Astrocyte of the cerebellum (primary cell): ENCODE measurements at places on chromosomes 1 and 21.

DNA sequence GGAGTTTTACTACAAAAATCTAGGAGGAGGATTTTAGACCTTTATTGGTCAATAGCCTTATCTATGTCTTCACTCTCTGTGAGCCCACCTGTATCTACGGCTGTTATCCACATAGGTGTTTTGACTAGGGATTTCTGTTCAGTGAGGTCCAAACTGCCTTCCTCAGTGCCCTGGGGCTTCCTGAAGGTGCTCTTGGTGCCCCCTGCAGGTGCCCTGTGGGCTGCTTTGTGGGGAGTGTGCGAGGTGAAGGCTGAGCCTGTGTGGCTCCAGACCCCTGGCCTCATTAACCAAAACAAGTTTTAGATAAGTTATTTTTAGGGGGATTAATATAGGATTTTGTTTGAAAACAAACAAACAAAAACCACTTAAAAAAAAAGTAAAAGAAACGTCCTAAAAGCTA, 122.5 kb downstream of the KIF26B start:
- DNase-seq = no peak

DNA sequence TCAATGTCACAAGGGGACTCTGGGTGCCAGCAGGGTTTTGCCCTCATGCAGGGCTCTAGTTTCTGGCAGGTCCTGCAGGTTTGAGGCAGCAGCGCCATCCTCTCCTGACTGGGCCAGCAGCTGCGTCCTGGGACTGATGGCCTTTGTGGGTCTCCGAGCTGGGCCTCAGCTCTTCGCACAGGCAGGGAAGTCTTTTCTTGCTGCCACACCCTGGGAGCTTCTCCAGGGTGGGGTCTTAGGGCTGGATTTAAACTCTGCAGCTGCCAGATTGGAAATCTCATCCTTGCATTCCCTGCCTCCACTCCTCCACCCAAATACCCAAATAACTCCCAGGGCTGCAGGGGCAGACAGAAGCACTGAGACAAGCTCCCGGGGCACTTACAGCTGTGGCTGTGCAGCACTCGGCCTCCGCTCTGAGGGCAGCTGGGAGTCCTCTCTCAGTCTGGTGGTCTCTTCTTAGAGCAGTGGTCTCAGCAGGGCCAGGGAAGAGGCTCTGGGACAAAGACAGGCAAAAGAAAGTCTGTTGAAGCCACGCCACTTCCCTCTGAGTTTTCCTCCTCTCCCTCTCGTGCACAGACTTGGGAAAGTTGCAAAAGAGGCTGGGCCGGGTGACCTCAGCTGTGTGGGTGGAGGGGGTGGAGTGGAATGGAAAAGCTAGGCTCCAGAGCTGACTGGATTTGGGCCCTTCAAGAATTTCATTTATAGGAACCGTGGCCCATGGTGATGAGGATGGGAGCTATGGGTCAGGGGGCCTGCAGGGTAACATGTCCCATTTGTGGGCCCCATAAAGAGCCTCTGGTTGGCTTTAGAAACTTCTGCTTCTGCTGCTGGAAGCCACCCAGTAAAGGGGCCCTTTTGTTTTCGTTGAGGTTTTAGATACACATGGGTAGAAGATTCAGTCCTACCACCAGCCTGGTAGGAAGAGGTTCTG, at the start of gene RAB7B:
TSS of gene RAB7B (minus strand) at position 525 of the 931 bp plus-strand sequence. CDS start 9,260 bp downstream, outside the sequence.
- DNase-seq = no peak

DNA sequence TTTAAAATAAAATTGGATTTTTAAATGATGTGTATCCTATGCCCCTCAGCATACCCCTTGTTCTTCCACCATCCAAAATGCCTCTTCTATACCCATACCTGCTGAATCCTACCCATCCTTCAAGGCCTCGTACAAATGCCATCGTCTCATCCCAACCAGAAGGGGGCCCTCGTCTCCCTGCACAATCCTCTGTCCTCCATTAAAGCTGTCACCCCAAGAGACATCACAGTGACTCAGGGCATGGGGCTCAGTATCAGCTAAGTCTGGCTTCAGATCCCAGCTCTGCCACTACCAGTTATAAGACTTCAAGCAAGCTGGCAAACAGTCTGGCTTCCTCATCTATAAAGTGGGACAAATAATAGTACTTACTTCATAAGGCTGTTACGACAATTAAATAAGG, 23.8 kb downstream of the IGFN1 start:
- DNase-seq = no peak

DNA sequence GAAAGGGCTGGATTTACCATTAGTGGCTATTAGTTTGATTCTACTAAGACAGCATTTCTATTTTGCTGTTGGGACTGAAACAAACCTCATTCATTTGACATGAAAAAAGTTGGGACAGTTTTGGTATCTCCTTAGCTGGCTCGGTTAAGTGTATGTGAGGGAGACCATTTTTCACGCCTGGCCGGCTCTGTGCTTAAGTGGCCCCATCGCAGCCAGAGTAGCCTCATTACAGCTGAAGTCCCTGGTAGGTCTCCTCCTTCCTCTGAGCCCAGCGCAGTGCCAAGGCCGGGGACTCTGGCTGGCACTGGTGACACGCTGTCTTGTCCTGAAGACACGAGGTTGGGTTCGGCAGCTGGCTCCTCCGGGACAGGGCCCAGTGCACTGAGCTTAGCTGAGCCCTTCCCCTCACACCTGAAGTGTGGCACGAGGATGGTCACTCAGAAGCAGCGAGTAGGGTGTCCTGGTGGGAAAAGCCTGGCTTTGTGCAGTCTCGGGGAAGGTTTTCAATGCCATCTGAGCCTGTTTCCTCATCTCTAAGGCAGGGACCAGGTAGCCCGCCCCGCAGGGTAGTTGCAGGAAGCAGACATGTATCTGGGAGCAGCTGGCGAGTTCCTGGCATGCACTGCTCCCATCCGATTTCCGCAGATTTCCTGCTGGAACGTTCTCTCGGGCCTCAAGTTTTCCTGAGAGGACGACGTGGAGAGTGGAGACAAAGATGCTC, 196.5 kb downstream of the DYRK1A start:
- DNase-seq = no peak

- DNase-seq = no peak
These were observed 16.6 kb upstream of the EDEM3 start for GRCh38 chr1:184771190-184771691.

- DNase-seq = no peak
These were observed 43.0 kb downstream of the TOR3A start for GRCh38 chr1:179124873-179125272.

GRCh38 chr1:155254714-155255242, 505 bp downstream of the ENTREP3 start:
- DNase-seq = no peak

GRCh38 chr21:25326181-25326580, 281.1 kb downstream of the MRPL39 start:
- no peak for DNase-seq

- DNase-seq = no peak
These were observed 2.4 kb downstream of the DMRTA2 start for GRCh38 chr1:50420689-50421365.

DNA sequence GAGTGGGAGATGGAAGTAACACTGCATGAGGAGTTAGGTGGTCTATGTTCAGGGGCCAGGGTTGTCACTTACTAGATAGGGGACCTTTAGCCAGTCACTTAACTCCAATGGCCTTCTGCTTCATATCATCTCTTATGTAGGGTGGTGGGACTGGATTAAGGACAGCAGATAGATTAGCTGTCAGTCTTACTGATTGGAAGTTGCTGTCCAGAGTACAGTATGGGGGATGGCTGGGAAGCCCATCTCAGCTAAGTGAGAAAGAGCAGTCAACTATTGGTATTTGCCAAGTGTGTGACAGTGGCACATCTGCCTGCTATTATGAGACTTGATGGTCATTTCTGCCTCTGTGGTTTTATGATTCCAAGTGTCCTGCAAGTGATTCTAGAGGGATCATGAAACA, 130.9 kb downstream of the FGGY start:
- no peak for DNase-seq

- no peak for DNase-seq
These were observed 356.0 kb downstream of the ST6GALNAC3 start for GRCh38 chr1:76430531-76430930.

- no peak for DNase-seq
These were observed 2.0 kb downstream of the RPRD2 start for GRCh38 chr1:150365941-150366340.

GRCh38 chr1:184152974-184153373, 101.4 kb downstream of the TSEN15 start:
- no peak for DNase-seq

DNA sequence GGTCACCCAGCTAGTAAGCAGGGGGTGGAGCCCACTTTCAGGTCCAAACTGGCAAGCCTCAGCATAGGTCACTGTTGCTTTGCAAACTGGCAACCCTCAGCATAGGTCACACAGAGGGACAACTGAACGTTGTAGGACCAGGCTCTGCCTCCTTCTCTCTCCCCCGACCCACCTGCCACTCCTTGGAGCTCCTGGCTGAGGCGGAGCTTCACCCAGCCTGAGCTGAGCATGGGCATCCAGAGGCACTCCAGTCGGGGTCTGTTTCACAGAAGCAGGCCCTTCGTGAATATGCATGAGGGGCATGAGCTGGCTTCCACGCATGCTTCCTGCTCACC, 24.2 kb downstream of the CAPZB start:
- no peak for DNase-seq

GRCh38 chr1:173212952-173213491, 5.9 kb upstream of the TNFSF4 start:
- no peak for DNase-seq

GRCh38 chr1:167706931-167707877, 14.6 kb upstream of the MPZL1 start:
- DNase-seq = no peak

DNA sequence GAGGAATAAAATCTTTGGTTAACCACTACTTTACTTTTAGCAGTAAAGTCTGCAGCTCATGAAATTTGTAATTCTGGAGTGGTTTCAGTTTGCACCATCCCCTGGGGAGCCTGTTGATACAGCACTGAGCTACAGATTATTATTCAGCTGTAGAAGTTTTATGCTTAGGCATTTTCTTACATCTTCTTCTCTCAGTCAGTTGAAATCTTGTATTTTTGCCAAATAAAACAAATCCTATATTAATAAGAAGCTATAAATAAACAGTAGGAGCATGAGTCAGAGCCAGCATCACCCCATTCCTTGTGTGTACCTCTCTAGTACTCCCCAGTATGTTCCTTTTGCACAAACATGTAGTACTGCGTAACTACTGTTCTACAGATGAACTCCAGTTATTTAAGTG, 118.9 kb downstream of the ATF6 start:
- DNase-seq = peak; percentile 71

GRCh38 chr21:39595465-39595864, 17.3 kb upstream of the B3GALT5 start:
- no peak for DNase-seq

- DNase-seq = no peak
These were observed 56.7 kb upstream of the RGS21 start for GRCh38 chr1:192260076-192260475.

DNA sequence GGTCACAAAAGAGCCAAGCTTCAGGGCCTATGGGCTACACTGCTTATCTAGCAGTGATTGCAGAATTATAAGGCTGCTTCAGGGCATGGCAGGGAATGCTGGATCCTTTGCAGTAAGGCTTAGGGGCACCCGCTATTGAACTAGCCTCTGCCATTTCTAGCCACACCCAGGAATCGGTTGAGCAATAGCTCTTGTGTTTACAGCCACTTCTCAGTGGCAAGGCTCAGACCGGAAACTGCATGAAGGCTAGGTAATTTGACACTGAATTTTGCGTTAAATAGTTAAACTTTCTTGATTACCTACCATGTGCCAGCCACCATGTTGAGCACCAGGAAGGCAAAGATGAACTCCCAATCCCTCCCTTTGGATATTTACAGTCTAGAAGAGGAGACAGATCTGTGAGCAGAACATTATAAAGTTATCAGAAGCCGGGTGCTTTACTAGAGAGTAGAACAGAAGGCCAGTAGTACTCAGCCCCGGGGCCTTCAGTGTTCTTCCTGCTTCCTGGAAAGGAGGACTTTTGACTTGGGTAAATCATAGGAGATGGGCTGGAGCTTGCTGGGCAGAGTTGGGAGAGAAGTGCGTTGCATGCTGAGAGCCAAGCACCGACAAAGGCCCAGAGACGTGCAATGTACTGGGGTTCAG, 98.6 kb upstream of the LPGAT1 start:
- DNase-seq = no peak

DNA sequence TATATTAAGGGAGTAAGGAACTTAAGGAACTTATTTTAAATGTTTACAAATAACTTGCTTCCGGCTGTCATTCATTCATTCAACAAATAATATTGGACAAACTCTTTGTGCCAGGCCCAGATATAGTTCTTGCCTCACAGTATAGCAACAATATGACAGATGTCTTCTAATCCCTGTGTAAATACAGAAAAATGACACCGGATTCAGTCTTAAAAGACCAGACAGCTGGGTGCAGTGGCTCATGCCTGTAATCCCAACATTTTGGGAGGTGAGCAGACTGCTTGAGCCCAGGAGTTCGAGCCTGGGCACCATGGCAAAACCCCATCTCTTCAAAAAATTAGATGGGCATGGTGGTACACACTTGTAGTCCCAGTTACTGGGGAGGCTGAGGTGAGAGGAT, 23.7 kb downstream of the EIF2B3 start:
- DNase-seq = no peak

GRCh38 chr21:31920275-31920674, 47.5 kb downstream of the HUNK start:
- DNase-seq = no peak

DNA sequence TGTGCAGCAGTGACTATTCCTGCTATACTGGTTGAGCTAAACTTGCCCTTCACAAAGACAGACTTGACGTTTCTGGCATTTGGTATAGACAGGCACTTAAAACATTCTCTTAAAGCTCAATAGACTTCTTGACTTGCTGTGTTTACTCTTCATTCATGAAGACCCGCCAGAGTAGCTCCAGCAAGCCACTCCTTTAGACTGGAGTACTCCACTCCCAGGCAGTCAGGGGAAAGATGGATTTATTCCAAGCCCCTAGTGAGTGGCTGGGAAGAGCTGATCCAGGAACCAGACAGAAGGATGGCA, 70.7 kb downstream of the EVA1C start:
- no peak for DNase-seq

- DNase-seq = no peak
These were observed 649.7 kb upstream of the NEGR1 start for GRCh38 chr1:72932025-72932424.

DNA sequence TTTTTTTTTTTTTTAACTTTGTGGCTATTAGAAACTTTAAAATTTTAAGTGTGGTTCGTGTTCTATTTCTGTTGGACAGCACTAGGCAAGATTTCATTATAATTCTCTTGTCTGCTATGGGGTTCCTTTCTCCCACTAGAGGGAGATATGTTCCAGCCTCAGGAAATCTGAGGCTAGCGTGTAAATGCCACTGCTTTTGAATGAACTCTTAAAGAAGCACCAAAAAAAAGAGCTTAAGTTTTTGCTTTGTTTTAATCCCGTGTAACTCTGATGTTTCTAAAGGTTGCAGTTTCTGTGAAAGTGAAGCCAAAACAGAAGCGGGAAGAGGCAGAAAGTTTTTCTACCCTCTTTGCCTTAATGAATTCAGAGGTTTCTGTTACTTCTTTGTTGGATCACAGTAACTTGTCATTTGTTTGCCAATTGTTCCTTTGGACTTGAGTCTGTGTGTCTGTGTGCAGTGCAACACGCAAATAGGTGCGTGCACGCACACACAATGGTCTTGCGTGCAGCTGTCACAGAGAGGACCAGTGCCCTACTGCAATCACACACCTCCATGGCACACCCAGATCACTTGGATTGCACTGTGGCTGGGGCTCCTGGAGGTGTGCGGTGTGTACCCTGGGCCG, 32.3 kb downstream of the HHAT start:
- DNase-seq = peak; percentile 50

GRCh38 chr1:161085165-161085564, 4.2 kb downstream of the NECTIN4 start:
- no peak for DNase-seq

- no peak for DNase-seq
These were observed 12.5 kb upstream of the KPRP start for GRCh38 chr1:152745289-152745704.
